Upper lobe of left lung (tissue), 6 donors: ENCODE measurements at places on chromosomes 1 and 21. TPM values are rescaled to one million over a fixed set of nuclear protein-coding genes. Genes with fewer than 3 reads are reported as not detected.
A peak's percentile ranks its signal among the peaks of the same experiment; 100 is the strongest.

GRCh38 chr1:87950369-87950768 is 621.7 kb downstream of the LMO4 start:
- no peak for DNase-seq

- DNase-seq = peak; percentile 90
These were observed 35.4 kb downstream of the PTPRU start for GRCh38 chr1:29271724-29272123.

GRCh38 chr1:1092894-1093609 is 18.9 kb upstream of the RNF223 start:
- DNase-seq = no peak

- no peak for DNase-seq
These were observed 66.4 kb downstream of the RGS13 start for GRCh38 chr1:192702212-192702902.

- DNase-seq = no peak
These were observed 271.3 kb downstream of the NPHP4 start for GRCh38 chr1:5720936-5721335.

GRCh38 chr1:108534759-108535158 is 25.1 kb upstream of the EEIG2 start:
- no peak for DNase-seq

DNA sequence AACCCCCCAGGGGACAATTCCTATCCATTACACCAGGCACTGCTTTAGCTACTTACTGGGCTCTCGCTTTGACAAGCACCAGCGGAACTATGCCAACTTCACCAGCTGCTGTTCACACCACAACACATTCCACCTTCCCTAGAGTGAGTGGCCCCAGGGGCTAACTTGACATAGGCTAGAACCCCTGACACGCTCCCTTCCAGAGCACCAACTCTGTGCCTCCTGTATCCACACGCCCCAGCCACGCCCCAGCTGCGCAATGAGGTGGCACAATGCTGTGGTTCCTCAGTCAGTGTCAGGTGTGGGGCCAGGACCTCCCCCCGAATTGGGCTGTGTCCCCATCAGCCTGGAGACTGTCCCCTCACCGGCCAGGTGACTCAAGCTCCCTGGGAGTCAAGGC is 11.7 kb upstream of the FGR start:
- DNase-seq = no peak

GRCh38 chr1:246698466-246699094 is 25.6 kb upstream of the SCCPDH start:
- DNase-seq = no peak

- DNase-seq = no peak
These were observed 234.1 kb upstream of the VAMP3 start for GRCh38 chr1:7536891-7537591.

- DNase-seq = no peak
These were observed 12.8 kb upstream of the PLA2G2E start for GRCh38 chr1:19936061-19936750.

GRCh38 chr1:59186656-59187055 is 110.2 kb upstream of the FGGY start:
- no peak for DNase-seq

DNA sequence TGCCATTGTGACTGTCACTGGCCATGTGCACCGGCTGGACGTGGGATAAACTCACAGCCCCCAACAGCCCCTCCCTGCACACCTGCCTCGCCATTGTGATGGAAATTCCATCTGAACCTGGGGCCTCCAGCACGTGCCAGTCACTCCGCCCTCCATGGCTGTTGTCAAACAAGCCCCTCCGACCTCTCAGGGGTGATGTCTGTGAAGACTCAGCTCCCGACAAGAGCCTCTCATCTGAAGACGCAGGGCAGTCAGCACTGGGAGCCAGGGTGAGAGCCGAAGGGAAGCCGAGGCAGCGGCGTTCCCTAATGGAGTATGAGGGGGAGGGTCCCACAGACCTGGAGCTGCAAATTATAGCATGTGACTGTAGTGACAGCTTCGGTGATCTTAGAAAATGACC is 1.4 kb upstream of the KRTAP10-2 start:
- DNase-seq = no peak

DNA sequence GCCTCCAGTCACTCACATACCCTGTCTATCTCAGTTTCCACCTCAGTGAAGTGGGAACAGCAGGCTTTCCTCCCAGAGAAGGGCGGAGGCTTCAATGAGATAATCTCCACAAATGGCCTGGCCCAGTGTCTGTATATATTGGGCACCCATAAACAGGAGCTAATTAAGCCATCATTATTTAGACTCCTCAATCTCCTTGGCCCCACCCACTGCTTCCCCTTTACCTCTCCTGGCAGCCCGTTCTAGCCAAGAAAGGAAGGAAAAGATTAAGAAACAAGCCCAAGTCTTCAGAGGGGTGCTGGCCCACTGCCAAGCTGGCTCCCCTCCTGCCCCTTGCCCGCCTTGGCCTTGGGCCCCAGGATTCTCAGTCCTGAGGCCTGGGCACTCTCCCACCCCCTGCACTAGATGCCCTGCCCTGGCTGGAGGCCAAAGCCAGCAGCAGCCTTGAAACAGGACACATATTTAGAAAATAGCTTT is 15.9 kb upstream of the EPB41 start:
- no peak for DNase-seq

- no peak for DNase-seq
These were observed 52.8 kb downstream of the FHAD1 start for GRCh38 chr1:15299806-15300205.

DNA sequence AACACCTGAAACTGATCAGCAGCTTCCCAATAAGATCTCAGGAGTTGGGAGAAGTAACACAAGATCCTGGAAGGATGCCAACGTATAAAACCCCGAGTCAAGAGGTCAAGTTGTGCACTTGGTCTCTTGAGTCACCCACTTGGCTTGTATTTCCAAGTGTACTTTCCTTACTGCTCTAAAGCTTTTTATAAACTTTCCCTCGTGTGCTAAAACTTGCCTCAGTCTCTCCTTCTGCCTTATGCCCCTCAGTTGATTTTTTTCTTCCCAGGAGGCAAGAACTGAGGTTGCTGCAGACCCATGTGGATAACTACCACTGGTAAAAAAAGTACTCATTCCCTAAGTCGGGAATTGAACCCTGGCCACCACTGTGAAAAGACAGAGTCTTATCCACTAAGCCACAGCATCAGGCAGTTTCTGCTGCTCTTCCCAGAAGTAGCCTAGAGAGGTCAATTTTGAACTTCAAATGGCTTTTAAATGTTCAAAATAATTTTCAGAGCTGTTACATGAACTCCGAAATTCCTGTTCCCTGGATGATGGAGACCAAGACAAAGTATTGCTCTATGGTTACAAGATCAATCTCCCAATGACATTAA is 28.9 kb downstream of the ITLN2 start:
- DNase-seq = no peak

DNA sequence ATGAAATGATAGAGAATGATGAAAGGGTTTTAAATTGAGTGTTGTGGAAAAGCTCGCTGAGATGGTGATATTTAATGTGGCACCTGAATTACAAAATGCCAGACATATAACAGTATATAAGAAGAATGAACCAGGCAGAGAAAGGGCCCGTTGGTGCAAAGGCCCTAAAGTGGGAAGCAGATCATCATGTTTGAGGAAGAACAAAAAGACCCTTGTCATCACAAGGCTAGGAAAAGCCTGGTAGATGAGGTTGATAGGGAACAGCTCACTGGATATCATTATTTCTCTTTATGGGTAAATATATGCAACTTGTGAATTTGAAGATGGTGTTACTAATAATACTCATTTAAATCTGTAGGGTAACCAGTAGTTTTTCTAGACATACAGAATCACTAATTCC is 11.0 kb downstream of the RAP1A start:
- DNase-seq = no peak

- DNase-seq = no peak
These were observed 2.8 kb upstream of the KRTAP10-5 start for GRCh38 chr21:44583089-44583799.

DNA sequence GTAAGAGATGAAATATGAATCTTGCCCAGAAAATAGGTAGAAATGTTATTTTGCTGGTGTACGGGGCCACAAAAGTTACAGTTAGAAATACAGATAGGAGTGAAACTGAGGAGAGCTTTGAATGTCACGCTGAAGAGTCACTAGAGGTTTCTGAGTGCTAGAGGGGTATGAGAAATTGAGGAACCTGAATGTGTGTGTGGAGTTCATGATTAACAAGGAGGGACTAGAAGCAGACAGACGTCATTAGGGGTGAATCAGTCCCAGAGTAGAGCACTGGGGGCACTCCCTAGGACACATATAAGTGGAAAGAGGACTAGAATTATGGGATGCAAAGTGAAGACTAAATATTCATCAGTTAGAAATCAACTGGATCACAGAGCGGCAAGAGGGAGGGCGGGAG is 188.9 kb upstream of the MAP1LC3C start:
- DNase-seq = no peak

GRCh38 chr1:223683586-223684487 is 18.3 kb upstream of the CAPN8 start:
- peak; percentile 20 for DNase-seq

- no peak for DNase-seq
These were observed 2.4 kb downstream of the PLPPR4 start for GRCh38 chr1:99266726-99267125.

DNA sequence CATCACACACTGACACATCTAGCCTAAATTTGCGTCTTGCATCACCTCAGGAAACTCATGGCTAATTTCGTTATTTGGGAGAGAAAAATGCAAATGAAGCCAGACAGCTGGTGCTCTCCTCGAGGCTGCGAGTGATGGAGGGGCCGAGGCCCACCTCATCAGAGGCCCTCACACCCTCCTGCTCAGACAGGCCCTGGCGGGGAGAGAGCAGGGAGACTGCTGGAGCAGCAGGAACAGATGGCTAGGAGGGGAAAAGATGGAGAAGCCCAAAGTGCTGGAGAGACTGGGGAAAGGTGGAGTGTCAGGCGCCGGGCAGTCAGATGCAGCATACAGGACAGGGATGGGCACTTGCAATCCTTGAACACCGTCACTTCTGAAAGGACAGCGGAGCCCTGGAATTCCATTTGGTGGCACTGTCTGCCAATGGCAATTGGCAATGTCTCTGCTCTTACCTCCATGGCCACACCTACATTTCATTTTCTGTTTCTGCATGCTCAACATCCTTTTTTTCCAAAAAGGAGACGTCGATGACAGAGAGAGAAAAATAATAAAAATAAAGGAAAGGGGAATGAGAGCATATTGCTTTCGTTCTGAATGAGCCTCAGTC is 286.2 kb downstream of the SPATA17 start:
- DNase-seq = peak; percentile 30

- DNase-seq = no peak
These were observed 74.1 kb upstream of the JUN start for GRCh38 chr1:58857680-58858673.

DNA sequence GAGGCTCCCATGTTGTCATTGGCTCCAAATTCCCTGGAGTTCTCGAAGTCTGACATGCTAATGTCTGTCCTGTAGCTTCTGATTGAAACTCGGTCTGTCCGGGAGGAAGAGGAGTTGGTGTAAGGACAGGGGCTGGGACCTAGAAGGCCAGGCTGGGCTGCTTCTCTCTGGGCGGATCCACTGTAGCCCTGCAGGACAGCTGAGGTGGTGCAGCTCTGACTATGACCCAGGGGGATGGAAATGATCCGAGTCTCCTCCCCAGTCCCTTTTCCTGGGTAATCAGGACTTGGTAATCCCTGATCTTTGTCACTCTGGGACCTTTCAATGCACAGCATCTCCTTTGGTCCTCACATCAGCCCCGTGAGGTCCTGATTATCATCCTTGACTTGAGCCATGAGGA is 10.0 kb upstream of the FCMR start:
- DNase-seq = no peak

DNA sequence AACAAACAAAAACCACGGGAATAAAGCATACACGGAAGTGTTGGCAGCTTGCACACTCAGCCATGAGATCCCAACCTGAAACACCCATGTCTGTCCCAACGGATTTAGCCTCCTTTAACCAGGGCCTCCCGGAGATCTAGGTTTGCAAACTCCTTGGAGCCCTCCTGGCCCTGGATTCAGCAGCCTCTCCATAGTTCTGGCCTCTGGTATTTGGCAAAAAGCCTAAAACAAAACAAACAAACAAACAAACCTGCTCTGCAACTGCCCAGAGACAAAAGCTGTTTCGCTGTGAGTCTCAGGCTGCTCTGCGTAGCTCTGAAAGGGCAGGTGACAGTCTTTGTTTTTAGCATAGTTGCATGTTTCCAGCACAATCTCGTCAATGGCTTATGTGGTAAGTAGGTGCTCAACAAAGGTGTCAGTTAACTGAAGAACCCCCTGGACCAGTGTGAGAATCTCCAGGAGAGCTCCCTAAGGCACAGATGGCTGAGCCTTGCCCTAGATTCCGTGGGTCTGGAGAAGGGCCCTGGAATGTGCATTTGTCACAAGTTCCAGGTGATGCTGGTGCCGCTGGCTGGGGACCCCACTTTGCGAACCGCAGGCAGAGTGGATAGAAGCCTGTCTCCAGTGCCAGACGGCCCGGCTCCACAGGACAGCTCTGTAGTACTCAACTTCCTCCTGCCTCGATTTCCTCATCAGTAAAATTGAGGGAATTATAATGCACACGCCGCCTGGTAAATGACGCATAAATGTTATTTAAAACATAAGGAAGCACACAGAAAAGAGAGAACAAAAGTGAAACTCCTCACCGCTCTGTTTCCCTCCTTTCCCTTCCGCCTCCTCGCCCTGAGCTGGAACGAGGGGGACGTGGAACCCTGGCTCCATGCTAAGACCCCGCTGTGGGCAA is 86.2 kb downstream of the RIPK4 start:
- DNase-seq = no peak

The APOBEC4 gene
- 0.20 TPM for total RNA-seq

The MXRA8 gene
- total RNA-seq = 23.9 TPM

The SYCP1 gene
- total RNA-seq = not detected

The SRRM1 gene
- 94.2 TPM for total RNA-seq

The CCDC190 gene
- 1.5 TPM for total RNA-seq

The CA14 gene
- total RNA-seq = 0.64 TPM

The COQ8A gene
- total RNA-seq = 105 TPM

The COA7 gene
- total RNA-seq = 7.3 TPM

The DMRTA2 gene
- total RNA-seq = not detected

The MAN1C1 gene
- 5.3 TPM for total RNA-seq

The FAM3B gene
- 2.9 TPM for total RNA-seq

The GNAT2 gene
- total RNA-seq = not detected

The C4BPA gene
- total RNA-seq = 72.9 TPM

The CAMTA1 gene
- 43.6 TPM for total RNA-seq

The SLC30A10 gene
- not detected for total RNA-seq
